Naive B cell (primary cell): ENCODE measurements at places on chromosomes 3 and 15. TPM values are rescaled to one million over a fixed set of nuclear protein-coding genes. Genes with fewer than 3 reads are reported as not detected.
A peak's percentile ranks its signal among the peaks of the same experiment; 100 is the strongest.

DNA sequence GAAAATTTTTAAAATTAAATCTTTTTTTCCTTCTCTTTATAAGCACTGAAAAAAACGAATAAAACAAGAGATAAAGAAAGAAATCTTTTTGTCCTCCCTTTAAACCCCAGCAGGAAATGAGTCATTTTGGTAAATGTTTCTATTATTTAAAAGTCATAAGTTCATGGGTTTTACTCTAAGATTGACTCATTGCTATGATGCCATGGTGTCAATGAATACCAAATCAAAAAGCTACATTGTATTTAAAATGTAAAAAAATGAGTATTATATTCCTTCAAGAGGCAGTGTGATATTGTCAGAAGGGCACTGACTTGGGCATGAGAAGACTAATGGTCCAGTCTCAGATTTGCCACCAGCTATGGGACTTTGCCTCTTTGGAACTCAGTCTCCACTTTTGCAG lies 303.4 kb upstream of the DNAJC19 start:
- H3K4me3 ChIP-seq = no peak overlapping the region
- peaks cover 5% of the 10 kb centered on the region for H3K27me3 ChIP-seq
- no peak overlapping the region for H3K27ac ChIP-seq
- no peak for DNase-seq
- H3K36me3 ChIP-seq = no peaks in the 10 kb centered on the region

GRCh38 chr3:18007980-18008379 lies 265.5 kb upstream of the TBC1D5 start:
- no peak overlapping the region for H3K4me3 ChIP-seq
- H3K27ac ChIP-seq = no peak overlapping the region
- H3K4me1 ChIP-seq = no peaks in the 10 kb centered on the region
- peaks cover 5% of the 10 kb centered on the region for H3K27me3 ChIP-seq

DNA sequence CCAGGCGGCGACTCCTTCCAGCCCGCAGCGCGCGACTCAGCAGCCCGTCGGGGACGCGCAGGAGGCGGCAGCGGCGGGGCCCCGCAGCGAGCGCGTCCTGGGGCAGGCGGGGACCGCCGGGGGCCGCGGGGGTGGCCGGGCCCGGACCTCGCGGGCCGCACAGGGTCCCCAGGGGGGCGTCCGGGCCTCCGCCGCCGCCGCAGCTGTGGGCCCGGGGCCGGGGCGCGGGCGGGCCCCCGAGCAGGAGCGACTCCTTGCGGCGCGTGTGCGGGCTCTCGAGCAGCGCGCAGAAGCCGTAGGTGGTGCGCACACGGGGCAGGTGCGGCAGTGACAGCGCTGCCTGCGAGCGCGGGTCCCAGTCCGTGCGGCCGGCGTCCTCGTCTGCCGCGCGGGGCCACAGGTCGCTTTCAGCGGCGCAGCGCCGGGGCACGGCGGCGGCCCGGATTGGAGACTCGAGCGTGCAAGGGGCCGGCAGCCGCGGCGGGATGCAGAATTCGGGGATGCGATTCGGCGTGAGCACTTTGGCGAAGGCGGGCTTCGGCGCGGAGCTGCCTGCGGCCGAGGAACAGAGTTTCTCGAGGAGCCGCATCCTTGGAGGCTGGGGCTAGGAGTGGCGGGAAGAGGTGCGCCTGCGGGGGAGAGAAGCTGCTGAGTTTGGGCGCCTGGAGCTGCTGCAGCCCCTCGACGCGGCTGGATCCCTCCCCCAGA lies 535 bp downstream of the C2CD4B start:
- no peaks in the 10 kb centered on the region for H3K36me3 ChIP-seq
- DNase-seq = no peak
- H3K4me3 ChIP-seq = peak overlapping the region; percentile 63
- peaks cover 60% of the 10 kb centered on the region for H3K27me3 ChIP-seq
- no peak overlapping the region for H3K27ac ChIP-seq

DNA sequence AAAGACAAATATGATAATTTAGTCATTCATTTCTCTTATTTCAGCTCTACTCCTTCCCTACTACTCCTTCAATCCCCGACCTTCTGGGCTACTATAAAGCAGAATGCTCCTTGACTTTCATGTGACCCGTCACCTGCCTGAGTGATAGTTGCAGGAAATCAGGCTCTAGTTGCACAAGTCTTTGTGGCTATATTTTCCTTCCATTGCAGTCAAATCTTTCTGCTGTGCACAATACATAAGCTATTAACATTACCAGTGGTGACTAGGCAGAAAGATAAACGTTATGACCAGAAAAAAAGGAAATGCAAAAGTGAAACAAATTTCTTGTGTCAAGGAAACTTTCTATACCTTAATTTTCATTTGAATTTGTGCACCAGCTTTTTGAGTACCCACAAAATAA lies 2.3 kb downstream of the SUCNR1 start:
- no peak overlapping the region for H3K4me3 ChIP-seq
- no peaks in the 10 kb centered on the region for H3K36me3 ChIP-seq
- H3K27ac ChIP-seq = peak overlapping the region; percentile 40
- DNase-seq = no peak

DNA sequence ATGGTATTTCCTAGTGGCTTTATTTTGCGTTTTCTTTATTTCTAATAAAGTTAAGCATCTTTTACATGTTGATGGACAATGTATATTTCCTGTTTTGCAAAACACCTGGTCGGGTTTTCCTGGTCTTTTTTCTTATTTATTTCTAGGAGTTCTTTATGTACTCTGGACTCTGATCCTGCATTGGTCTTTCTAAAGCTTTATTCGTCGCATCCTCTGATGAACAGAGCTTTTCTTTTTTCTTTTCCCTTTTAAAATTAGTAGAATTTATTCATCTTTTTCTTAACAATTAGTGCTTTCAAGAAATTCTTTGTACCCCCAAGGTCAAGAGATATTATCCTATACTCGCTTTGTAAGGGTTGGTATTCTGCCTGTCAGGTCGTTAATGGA lies 32.2 kb downstream of the ZDHHC19 start:
- H3K27ac ChIP-seq = no peak overlapping the region
- no peak for DNase-seq
- H3K4me1 ChIP-seq = peaks cover 17% of the 10 kb centered on the region
- H3K4me3 ChIP-seq = peak overlapping the region; percentile 83
- H3K27me3 ChIP-seq = no peaks in the 10 kb centered on the region

DNA sequence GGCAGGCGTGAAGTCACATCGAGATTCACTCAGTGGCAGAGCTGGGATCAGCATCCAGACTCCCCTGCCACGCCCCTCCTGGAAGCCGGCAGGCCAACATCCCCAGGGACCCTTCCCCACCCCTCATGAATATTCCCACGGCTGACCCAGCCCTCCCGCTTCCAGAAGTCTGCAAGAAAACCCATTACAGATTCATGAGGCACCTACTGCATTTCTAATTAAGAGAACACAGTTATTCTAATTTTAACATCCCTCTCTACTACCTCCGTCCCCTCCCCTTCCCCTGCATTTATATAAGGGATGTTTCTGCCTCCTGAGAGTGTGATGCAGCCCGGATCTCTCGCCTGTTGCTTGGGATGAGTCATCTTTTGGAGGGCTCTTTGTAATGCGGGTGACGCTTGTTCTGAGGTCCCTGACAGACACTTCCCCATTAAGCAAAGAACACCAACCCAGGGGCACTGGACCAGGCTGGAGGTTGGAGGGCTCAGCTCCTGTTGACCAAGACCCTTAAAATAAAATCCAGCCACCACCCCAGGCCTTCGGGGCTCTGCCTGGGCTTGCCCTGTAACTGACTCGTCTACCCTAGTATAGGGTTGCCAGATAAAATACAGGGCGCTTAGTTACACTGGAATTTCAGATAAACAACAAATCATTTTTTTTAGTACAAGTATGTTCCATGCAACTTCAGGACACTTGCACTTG lies 118.7 kb downstream of the NUP210 start:
- H3K27me3 ChIP-seq = peaks cover 15% of the 10 kb centered on the region
- peaks cover 5% of the 10 kb centered on the region for H3K4me1 ChIP-seq
- no peak overlapping the region for H3K27ac ChIP-seq

GRCh38 chr3:87949189-87949878 lies 109.5 kb downstream of the CGGBP1 start:
- H3K4me1 ChIP-seq = peaks cover 9% of the 10 kb centered on the region
- peak; percentile 5 for DNase-seq
- H3K27me3 ChIP-seq = no peaks in the 10 kb centered on the region
- peak overlapping the region; percentile 98 for H3K27ac ChIP-seq
- peak overlapping the region; percentile 62 for H3K4me3 ChIP-seq

GRCh38 chr3:71444028-71444860 lies 139.3 kb downstream of the FOXP1 start:
- H3K4me1 ChIP-seq = peaks cover 58% of the 10 kb centered on the region
- no peaks in the 10 kb centered on the region for H3K36me3 ChIP-seq
- peak overlapping the region; percentile 99 for H3K27ac ChIP-seq
- H3K4me3 ChIP-seq = peak overlapping the region; percentile 81
- DNase-seq = peak; percentile 88

GRCh38 chr3:15713364-15713763 lies 84.4 kb downstream of the ANKRD28 start:
- no peak for DNase-seq
- H3K4me1 ChIP-seq = peaks cover 9% of the 10 kb centered on the region
- no peak overlapping the region for H3K27ac ChIP-seq
- no peak overlapping the region for H3K4me3 ChIP-seq

GRCh38 chr3:29381595-29381994 lies 100.7 kb downstream of the RBMS3 start:
- H3K36me3 ChIP-seq = no peaks in the 10 kb centered on the region
- no peak overlapping the region for H3K27ac ChIP-seq
- no peaks in the 10 kb centered on the region for H3K27me3 ChIP-seq

- no peak for DNase-seq
- no peak overlapping the region for H3K27ac ChIP-seq
- no peaks in the 10 kb centered on the region for H3K36me3 ChIP-seq
- H3K4me3 ChIP-seq = no peak overlapping the region
- H3K4me1 ChIP-seq = no peaks in the 10 kb centered on the region
- no peaks in the 10 kb centered on the region for H3K27me3 ChIP-seq
Observed at GRCh38 chr3:22612927-22613326, 590.2 kb upstream of the UBE2E2 start.

DNA sequence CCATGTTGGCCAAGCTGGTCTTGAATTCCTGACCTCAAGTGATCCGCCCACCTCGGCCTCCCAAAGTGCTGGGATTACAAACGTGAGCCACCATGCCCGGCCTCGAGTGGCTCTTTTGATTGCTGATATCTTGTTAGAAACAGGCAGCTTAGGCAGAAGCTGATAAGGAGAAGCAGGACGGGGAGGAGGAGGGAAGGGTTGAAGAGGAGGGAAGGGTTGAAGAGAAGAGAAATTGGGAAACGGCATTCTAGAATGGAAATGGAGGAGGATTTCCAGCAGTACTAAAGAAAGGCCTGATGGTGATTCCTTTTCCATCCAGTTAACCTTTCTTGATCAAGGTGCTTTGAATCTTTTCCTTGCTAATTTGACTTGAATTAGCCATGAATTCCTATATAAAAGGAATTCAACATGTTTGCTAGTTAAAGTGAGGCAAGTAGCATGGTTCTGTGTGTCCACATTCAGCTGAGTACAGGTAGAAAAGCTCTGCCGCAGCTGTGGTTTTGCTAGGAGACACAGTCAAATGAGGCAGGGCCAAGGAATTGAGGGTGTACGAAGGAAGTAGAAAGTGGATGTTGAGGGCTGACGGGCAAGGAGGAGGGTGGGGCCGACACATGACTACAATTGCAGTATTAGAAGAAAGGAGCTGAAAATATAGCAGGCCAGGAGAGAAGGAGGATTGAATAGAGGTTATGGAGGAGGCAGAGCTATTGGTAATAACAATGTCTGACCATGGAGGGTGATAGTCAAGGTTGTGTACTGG lies 27.2 kb upstream of the ATP1B3 start:
- peaks cover 4% of the 10 kb centered on the region for H3K4me1 ChIP-seq
- peaks cover 9% of the 10 kb centered on the region for H3K27me3 ChIP-seq
- no peak for DNase-seq
- no peaks in the 10 kb centered on the region for H3K36me3 ChIP-seq
- H3K27ac ChIP-seq = no peak overlapping the region

- peaks cover 19% of the 10 kb centered on the region for H3K4me1 ChIP-seq
- no peak overlapping the region for H3K4me3 ChIP-seq
- DNase-seq = no peak
- H3K27me3 ChIP-seq = peaks cover 38% of the 10 kb centered on the region
- no peaks in the 10 kb centered on the region for H3K36me3 ChIP-seq
Observed at GRCh38 chr3:13655061-13655913, 106.4 kb downstream of the FBLN2 start.

- no peak overlapping the region for H3K4me3 ChIP-seq
- DNase-seq = no peak
- H3K27me3 ChIP-seq = peaks cover 8% of the 10 kb centered on the region
- no peaks in the 10 kb centered on the region for H3K4me1 ChIP-seq
- H3K27ac ChIP-seq = no peak overlapping the region
Observed at GRCh38 chr3:140292170-140292569, 357.2 kb downstream of the CLSTN2 start.

DNA sequence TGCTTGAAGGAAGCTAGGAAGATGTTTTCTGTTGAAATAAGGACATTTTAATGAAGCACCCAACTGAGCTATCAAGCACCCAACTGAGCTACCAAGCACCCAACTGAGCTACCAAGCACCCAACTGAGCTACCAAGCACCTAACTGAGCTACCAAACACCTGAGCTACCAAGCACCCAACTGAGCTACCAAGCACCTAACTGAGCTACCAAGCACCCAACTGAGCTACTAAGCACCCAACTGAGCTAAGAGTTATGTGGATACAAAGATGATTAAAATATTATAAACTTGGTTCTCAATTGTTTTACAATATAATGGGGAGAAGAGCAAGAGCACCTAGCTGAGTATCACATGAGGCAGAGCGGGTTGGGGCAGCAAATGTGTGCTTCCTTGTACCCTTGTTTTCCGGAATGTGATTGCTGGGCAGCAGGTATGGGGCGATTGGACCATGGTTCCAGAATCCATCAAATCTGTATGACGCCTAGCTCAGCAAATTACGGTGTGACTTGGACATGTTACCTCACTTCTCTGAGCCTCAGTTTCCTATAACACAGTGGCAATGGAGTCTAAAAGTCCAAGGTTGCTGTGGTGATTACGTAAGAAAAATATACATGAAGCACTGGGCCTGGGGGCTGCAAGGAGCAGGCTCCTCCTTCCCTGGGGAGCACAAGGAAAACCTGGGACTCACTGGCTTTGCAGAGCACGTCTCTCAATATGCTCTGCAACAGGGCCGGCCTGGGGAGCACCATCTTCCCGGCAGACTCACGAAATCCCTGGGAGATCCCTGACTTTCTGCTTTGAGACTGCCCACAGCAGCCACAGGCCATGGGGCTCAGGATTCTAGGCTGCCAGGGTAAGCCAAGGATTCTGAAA lies 11.3 kb downstream of the BMF start:
- no peaks in the 10 kb centered on the region for H3K27me3 ChIP-seq
- peak overlapping the region; percentile 90 for H3K4me3 ChIP-seq
- H3K27ac ChIP-seq = peak overlapping the region; percentile 99
- no peak for DNase-seq
- peaks cover 91% of the 10 kb centered on the region for H3K4me1 ChIP-seq
- no peaks in the 10 kb centered on the region for H3K36me3 ChIP-seq

DNA sequence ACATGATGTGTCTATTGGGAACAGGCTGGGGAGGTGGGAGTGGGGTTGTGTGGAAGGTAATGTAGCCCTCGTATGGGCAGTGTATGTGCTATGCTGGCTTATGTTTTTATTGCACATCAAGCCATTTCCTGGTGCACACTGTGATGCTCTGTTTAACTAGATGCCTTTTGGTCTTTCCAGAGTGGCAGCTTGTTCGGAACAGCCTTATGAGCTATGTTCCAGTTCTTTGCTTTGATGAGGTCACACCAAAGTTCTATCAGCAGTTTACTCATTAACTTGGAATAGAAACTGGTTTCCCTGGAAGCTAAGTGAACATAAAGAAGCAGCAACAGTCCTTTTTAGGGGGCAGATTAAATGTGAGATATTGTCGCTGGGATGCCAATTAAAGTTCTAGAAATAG lies 133.9 kb downstream of the DIPK2A start:
- H3K4me1 ChIP-seq = no peaks in the 10 kb centered on the region
- H3K27ac ChIP-seq = no peak overlapping the region
- no peak overlapping the region for H3K4me3 ChIP-seq
- DNase-seq = no peak

DUOXA1 gene
- not detected for polyA plus RNA-seq

ALDH1A2 gene
- polyA plus RNA-seq = not detected
